ENCODE measurements at places on chromosomes 13 and 19. TPM values are rescaled to one million over a fixed set of nuclear protein-coding genes. Genes with fewer than 3 reads are reported as not detected.

DNA sequence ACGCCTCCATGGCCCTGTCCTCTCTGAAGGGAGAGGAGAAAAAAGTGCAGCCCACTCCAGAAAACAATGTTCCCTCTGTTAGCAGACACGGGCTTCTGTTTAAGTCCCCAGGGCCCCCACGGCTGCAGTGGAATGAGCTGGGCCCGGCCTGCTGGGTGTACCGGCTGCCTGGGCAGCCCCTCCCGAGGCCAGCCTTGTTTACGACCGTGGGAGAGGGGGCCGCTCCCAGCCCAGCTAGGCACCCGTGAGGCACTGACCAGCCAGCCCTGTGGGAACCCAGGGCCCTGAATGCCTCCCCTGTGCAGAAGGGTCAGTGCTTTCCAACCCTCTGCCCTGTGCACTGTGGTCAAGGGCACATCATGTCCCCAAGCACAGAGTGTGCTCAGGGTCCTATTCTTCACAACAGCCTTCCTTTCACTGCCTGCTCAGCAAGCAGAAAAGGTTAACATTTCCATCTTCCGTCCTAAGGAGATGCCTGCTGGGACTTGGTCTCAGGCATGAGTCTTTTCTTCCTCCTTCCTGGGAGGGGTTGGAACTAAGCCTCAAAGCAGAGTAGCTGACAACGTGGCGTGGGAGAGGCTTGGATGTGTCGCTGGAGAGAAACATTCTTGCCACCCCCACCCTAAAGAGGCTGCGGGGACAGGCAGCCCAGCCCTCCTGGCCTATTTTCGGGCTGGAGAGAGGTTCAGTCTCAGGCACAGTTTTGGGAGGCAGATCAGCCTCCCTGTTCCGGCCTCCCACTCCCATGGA, 90.1 kb downstream of the RGCC start:
- peak; percentile 41 for DNase-seq

DNA sequence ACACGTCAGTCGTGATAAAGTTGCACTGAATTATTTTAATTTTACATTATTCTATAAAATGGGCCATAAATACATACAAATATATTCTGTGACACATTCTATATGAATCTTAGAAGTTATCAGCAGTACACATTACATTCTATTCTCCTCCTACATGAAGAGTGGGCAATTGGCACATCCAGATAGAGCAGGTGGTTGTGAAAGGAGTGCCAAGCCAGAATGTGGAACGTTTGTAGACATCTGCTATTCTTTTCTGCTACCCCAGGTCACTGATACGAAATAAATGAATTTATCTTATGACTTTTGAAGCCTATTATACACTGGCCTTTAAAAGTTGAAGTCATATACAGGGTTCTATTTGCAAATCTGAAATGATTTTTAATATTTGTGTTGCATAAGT, 373.2 kb downstream of the PCDH17 start:
- no peak for DNase-seq

DNA sequence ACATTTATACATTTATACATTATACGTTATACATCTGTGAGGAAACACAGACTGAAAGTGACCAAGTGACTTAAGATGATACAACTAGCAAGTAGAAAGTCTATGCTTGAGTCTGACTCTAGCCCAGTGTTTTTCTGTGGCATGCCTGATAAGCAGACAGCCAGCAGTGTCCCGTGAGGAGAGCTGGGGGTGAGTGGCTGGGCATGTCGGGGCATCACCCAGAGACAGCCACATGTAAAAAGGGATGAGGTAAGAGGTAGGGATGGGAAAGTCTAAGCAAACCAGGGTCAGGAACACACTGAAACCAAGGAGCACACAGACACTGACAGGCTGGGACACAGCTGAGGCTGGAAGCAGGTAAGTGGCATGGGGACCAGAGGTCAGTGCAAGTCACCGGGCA, 333.2 kb downstream of the FOXO1 start:
- DNase-seq, result no peak

DNA sequence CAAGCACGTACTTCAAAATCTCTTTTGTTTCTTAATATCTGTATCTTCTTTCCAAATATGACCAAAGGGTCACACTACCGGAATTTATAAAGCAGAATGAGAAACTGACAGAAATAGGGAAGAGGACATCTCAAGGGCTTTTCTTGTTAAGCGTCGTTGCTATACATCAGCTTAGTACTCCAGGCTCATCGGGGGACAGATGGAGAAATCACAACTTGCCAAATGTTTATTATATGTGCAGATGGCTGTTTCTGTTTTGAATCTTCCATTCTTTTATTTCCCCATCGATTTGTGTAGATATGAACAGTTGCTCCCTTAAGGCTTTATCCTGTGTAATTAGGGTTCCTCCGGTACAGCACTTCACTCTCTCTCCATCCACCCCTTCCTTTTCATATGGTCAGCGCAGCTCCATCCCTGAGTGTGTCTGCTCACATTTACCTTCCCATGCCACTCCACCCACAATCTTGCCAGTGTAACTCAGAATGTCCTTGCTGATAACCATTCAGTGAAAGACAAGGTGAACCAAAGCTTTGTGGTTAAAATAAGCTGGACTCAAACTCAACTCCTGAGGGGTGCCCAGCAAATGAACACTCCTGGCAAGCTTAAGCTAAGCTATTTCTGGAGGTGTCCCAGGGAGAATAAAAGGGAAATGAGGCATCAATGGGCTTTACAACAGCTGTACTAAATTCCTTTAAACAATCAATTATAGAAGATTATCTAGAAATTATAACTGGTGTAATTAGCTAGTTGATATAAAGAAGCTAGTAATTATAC, 51.3 kb downstream of the TBC1D4 start:
- no peak for DNase-seq

- DNase-seq, result no peak
These were observed 5.9 kb upstream of the S1PR5 start for GRCh38 chr19:10523135-10523636.

GRCh38 chr13:99161512-99161911, 39.1 kb upstream of the UBAC2 start:
- DNase-seq, result no peak

DNA sequence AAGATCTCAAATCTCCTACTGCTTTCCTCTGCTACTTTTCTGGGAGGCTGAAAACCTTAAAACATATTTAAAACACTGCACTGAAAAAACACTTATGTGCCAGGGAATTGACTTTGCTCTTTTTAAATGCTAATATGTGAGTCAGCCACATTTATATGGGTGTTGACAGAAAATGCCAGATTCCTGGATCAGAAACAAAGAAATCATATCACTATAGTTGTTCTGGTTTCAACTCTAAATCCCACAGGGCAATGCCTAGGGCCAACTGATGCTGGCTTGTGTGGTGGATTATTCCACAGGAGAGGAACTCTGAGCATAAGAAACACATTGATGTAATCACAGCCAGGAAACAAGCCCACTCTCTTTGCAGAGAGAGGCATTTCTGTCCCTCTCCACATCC, 1439.0 kb upstream of the SPRY2 start:
- no peak for DNase-seq

GRCh38 chr13:100235311-100235901, 146.5 kb downstream of the PCCA start:
- peak; percentile 57 for DNase-seq

DNA sequence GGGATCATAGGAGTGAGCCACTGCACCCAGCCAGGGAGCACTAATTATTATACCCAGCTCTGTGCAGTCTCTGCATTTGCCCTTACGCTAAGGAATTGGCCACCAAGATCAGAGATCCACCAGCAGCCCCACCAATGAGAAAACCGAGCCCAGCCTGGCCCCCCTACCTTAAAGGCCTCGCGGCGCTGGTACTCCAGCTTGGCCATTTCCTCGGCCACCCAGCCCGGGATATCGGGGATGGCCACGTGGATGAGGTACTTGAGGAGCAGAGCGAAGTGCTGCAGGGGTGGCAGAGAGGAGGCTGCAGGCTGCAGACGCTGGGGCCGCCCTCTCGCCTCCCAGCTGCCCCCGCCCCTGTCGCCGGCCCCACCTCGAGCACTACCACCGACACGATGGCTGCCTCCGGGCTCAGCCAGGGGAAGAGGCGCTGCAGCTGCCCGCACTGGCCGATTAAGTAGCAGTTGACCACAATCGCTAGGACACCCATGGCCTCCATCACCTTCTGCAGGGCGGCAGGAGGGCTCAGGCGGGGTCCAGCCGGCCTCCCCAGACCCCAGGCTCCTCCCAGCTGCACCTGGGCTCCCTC, 7.5 kb downstream of the ANO8 start:
- no peak for DNase-seq

DNA sequence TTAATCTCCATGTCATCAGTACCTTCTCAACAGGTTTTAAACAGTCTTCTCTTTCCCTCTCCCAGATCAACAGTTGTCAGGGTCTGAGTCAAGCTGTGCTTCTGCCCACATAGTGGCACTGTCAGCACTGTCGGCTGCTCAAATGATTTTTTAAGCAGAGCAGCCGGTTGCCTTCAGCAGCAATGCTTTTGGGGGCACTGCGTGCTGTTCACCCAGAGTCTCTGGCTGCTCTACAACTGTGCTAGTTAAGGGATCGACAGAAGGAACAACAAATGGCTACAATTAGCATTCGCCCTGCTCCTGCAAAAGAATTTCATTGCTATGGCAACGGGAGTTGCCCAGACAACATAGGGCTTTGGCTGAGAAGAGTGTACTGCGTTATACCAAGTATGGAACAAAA, 412.9 kb downstream of the DIAPH3 start:
- peak; percentile 89 for DNase-seq

- DNase-seq, result no peak
These were observed 7.0 kb upstream of the SPACA6 start for GRCh38 chr19:51686171-51686570.

DNA sequence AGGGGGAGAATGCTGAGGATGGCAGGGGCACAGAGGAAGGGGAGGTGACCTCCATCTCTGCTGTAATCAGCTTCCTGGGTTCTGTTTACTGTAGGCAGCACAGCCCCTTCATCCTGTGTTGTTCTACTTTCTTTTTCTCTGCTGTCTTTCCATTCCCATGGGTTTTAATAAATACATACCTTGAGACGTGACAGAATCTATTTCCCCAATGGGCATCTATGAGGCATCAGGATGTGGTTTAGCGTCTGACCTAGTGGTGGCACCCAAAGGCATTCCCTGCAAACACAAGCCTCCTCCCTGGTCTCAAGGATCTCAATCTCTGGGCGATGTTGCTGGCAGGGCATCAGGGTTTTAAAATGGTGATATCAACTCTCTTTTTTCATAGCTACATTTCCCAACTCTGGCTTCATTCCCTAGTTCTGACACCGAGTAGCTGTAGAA, 60.8 kb downstream of the ALOX5AP start:
- DNase-seq, result no peak

Gene CYP2S1
- 2.0 TPM for total RNA-seq

Gene RUBCNL
- 4.6 TPM for total RNA-seq

Gene LGALS7
- 1.3 TPM for total RNA-seq

Gene IGSF23
- not detected for total RNA-seq

Gene CPAMD8
- 64.1 TPM for total RNA-seq

Gene PLEKHA4
- total RNA-seq, result 79.1 TPM

Gene ZNF649
- total RNA-seq, result 16.2 TPM
